ENCODE measurements at places on chromosomes 2 and 18.

DNA sequence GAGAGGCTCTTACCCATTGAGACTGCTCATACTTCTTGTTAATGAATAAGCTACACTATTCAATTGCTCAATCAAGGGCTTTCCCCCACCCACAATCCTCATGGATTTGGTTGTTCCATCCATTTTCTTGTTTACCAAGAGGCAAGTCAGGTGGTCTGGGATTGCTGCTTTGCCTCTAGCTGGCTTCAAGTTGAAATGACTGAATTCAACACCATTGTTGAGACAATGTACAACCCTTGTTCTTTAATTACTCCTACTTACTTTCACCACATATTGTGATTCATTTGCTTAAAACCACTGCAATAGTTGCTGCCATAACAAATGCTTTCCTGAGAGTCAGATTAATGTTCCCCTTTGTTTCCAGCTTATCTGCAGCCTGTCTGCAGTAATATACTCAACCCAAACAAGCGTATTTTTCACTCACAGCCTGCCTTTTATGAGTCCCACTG lies 532.2 kb downstream of the RIT2 start:
- DNase-seq, result no peak

DNA sequence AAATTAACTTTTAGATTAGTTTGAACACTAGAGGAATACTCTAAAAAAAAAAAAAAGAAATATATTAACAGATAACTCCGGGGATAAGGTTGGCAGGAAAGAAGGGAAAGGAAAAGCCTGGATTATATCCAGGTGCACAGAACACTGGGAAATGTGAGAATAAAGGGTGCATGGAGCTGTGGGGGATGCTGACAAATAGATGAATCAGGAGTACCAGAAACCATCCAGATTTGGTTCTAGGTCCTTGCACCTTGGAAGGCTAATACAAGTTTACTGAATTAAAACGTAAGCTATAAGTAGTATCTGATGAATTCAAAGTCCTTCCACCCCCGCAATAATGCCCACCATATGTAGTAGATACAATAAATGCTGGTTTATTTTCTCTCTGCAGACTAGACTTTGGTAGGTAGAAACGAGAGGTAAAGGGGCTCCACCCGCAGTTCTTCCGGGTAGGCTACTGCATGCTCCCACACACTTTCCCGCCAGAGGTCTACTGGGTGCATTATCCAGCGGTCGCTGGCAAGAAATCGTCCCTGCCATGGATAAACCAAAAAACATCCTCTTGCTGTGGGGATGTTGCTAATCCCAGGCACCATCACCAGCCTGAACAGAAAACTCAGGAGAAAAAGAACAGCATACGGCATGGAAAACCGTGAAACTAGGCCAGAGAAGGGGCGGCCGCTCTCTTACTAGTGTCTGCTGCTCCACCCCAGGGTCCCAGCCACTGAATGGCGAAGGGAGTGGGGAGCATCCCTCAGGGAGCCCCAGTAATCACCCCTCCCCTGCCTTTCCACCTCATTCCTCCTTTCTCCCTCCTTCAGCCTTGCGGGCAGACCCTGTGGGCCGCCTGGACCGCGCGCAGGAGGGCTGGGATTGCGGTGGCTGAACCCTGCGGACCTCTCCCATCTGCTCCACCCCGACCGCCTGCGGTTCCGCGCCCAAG lies 1.5 kb downstream of the CNRIP1 start:
- DNase-seq, result peak; percentile 0

- no peak for DNase-seq
Observed at GRCh38 chr2:165494573-165494972, 25.1 kb downstream of the CSRNP3 start.

- no peak for DNase-seq
Observed at GRCh38 chr2:97011977-97012569, 25.7 kb upstream of the FAM178B start.

DNA sequence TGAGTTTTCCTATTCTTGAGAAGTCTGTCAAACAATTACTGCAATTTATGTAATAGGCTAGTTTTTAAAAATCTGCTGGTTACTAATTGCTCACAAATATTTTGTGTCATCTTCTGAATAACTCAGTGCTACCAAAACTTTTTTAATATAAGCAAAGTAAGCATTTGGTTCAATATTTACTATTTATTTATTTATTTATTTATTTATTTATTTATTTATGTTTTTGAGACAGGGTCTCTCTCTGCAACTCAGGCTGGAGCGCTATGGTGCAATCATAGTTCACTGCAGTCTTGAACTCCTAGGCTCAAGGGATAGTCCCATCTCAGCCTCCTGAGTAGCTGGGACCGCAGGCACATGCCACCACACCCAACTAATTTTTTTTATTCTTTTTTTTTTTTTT lies 60.4 kb upstream of the CDH20 start:
- no peak for DNase-seq

DNA sequence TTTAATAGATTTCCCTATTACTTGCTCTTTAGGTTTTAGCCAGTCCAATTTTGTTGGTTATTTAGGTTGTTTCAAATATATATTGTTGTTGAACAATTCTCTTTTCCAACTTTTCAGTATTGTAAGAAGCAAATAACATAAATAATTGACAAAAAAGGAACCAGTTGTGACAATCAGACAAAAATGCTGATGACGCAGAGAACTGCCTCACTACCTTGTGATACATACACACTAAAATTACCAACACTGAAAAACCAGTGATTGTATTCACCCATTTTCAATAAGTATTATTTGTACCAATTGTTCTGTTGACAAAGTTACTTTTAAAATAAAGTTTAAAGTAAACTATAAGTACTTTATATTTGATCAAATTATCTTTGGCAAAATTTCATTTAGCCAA lies 43.1 kb upstream of the NABP1 start:
- no peak for DNase-seq

DNA sequence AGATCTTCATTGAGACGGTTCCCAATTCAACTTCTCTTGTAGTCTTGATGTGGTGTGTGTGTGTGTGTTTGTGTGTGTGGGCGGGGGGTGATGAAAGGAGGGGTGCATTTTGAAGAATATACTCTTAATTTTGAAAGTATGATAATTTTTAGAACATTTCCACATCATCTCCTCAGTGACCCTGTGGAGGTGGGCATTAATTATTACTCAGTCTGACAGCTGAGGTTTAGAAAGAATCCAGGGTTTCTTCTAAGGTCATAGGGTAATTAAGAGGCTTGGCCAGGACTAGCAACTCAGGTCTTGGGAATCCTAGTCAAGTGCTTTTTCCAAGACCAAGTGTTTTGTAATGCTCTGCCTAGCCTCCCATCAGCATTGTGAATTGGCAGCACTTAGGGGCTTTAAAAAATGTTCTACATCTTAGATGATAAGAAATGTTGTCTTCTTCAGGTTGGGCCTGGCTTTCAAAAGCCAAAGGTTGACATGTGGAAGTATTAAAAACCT lies 100.5 kb downstream of the SPTBN1 start:
- no peak for DNase-seq

DNA sequence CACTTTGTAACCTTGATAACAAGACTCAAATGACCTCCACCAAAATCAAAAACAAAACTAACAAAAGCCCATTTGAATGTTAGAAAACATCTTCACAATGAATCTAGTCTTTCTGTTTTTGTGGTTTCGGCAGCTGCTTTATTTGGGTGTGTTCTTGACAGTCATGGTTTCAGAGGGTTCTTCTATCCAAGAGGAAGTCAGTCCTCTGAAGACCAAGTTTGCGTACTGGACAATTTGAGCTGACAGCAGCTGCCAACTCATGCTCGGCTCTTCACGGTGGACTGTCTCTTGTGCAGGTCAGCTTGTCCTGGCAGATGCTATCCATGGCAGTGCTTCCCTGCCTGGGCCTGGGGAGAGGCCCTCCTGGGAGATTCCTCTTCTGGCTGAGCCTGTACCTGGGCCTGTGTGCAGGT lies 91.0 kb downstream of the TMEM17 start:
- no peak for DNase-seq

GRCh38 chr2:37180006-37180639 lies 8.3 kb downstream of the SULT6B1 start:
- no peak for DNase-seq

DNA sequence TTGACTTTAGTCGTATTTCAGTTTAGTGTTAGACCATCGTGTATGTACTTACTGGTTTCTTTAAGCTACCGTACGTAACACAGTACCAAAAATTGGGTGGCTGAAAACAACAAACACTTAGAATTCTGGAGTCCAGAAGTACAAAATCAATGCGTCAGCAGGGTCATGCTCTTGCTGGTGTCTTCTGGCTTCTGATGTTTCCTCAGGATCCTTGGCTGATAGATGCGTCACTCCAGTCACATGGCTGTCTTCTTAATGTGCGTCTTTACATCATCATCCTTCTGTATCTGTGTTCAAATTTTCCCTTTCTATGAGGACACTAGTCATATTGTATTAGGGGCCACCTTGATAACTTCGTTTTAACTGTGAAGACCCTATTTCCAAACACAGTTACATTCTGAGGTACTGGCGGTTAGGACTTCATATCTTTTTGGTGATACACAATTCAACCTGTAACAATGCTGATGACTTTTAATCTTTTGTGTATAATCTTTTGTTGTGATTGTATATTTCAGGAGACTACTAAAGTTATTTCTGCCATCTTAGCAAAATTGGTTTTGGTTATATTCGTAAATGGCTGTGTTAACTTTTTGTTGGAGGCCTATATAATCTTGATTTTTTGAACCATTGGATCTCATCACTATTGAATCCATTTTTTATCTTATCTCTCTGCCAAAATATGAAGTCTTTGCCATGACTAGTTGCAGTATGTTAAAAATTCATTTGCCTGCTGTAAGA lies 25.4 kb downstream of the ACTR3 start:
- DNase-seq, result no peak

- DNase-seq, result no peak
Observed at GRCh38 chr2:56626927-56627326, 443.1 kb downstream of the CCDC85A start.

DNA sequence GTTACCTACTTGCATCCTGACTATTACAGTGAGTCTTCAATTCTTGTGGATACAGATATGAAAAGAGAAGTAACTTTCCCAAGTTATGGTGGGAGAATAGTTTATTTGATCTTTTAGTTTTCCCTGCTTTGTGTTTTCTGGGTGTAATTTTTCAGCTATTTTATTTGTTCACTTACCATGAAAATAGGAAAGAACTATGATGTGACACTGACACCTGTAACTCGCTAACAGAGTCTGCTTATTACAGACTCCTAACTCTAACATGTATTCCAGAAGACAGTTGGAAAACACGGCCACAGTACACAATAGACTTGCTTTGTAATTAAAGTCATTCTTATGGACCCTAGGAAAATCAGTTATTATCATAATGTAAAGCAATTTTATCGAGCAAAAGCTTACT lies 323.2 kb downstream of the LRRTM1 start:
- no peak for DNase-seq

- no peak for DNase-seq
Observed at GRCh38 chr2:102660070-102660469, 40.7 kb downstream of the SLC9A2 start.

DNA sequence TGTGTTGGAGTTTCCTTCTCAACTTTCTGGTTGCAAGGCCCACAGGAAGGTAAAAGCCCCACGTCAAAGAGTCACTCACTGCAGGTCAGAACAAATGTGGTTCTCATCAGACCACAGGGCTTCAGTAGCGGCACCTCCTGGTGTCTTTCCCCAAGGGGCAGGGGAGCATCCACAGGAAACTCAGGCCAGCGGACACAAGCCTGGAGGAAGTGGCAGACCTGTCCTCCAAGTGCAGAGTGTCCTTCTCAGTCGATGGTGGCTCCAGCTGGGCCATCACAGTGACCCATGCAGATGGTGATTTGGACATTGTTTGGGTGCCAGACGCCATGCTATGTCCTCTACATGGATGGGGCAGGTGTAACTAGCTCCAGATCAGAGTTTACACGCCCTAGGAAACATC lies 84.9 kb downstream of the ACKR3 start:
- DNase-seq, result no peak

DNA sequence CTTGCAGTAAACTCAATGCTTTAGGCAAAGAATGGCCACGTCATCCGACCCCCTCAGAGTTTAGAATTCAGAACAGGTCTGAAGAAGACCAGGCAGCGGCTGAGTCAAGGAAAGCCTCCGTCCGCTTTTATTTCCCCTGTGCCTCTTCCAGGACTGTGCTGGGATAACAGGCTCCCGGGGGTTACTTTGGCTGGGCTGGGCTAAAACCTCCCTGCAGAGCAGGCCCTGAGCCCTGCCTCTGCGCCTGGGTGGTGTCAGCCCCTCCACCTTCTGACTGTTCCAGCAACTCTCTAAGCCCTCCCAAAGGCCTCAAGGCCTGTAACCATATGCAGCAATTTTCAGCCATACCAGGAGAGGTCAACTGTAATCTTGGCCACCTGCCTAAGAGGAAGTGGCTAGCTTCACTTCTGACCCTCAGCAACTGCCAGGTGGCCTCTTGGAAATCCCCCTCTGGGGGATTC lies 166.5 kb downstream of the RPIA start:
- DNase-seq, result no peak

GRCh38 chr2:40783704-40784103 lies 331.8 kb upstream of the SLC8A1 start:
- no peak for DNase-seq

GRCh38 chr2:190649798-190650390 lies 1.0 kb downstream of the NAB1 start:
- DNase-seq, result no peak

GRCh38 chr2:98588880-98589431 lies 19.4 kb downstream of the COA5 start:
- no peak for DNase-seq

GRCh38 chr2:113876503-113877387 lies 13.1 kb upstream of the ACTR3 start:
- peak; percentile 78 for DNase-seq

- no peak for DNase-seq
Observed at GRCh38 chr2:55302241-55302640, 33.2 kb upstream of the MTIF2 start.

All from NCI-H2081 treated with DMSO at 0.1 percent for 48 hours (cell line).